ENCODE measurements at places on chromosomes 13 and 19.

- no peak for DNase-seq
These were observed 605 bp downstream of the TMEM255B start for GRCh38 chr13:113759525-113760137.

GRCh38 chr19:18346091-18346490 lies 5.7 kb downstream of the PGPEP1 start:
- no peak for DNase-seq

GRCh38 chr19:56071151-56071550 lies 49.9 kb downstream of the ZNF787 start:
- no peak for DNase-seq

GRCh38 chr13:66635526-66635925 lies 594.6 kb downstream of the PCDH9 start:
- DNase-seq = no peak

DNA sequence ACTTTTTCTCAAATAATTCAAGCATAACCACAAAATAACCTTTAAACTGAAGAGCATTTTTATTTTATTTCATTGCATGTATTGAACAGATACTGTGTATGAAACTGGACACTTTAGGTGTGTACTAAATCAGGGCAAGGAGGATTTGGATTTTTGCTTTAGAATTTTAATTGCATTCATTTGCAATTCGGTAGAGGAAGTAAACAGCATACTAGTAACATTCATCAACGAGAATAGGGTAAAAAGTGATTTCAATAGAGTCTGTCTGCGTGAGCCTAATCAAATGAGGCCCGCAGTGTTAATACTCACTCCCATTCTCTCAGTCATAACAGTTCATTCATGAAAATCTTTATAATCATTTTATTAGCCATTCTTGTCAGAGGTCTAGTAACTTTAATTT lies 200.2 kb downstream of the SPRY2 start:
- DNase-seq = no peak

DNA sequence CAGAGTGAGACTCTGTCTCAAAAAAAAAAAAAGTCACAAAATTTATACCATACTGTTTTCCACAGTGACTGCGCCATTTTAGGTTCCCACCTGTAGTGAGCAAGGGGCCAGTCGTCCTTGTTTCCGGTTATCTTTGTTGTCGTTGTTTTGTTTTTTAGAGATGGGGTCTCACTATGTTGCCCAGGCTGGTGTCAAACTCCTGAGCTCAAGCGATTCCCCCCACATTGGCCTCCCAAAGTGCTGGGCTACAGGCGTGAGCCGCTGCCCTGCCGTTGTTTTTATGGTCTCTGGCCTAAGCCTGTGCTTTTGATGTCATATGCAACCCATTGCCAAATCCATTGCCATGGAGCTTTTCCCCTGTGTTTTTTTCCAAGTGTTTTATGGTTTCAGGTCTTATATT lies 3.3 kb downstream of the UPF3A start:
- no peak for DNase-seq

All from activated naive CD4-positive, alpha-beta T cell treated with Interleukin-2 at 50 U/mL for 16 hours (primary cell).